Activated T-helper 17 cell treated with anti-CD3 and anti-CD28 coated beads, Interleukin-2, amount 50 U/mL, for 72 hours (primary cell): ENCODE measurements at places on chromosomes 1 and 21. TPM values are rescaled to one million over a fixed set of nuclear protein-coding genes. Genes with fewer than 3 reads are reported as not detected.

The GBP7 gene
- total RNA-seq: not detected

The RHD gene
- 0.11 TPM for total RNA-seq

The STUM gene
- total RNA-seq: not detected

The LCE1F gene
- total RNA-seq: not detected

The DNM3 gene
- total RNA-seq: 5.8 TPM

The TMPRSS3 gene
- 163 TPM for total RNA-seq

The ESRRG gene
- total RNA-seq: not detected

The ZNF695 gene
- total RNA-seq: 0.58 TPM

DNA sequence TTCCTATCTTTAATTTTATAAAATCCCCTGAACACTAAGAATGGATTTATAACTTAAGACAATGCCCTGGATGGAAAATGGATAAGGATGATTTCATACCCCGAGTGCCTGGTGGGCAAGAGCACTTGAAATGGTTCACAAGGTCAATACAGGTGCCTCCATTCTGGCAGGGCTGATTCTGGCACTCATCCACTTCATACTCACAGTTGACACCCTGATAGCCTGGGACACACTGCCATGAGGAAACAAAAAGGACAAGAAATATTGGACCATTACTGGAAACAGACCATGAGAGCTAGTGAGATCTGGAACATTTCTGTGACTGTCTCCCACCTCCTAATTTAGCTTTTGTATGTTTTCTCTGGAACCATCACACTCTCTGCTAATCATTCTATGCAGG is 39.1 kb upstream of the ADAM30 start:
- no peak overlapping the region for H3K4me3 ChIP-seq
- H3K4me1 ChIP-seq: no peaks in the 10 kb centered on the region
- H3K36me3 ChIP-seq: peaks cover 87% of the 10 kb centered on the region
- no peak overlapping the region for H3K27ac ChIP-seq

GRCh38 chr1:41665962-41666917 is 181.8 kb upstream of the EDN2 start:
- peaks cover 36% of the 10 kb centered on the region for H3K4me1 ChIP-seq
- no peaks in the 10 kb centered on the region for H3K27me3 ChIP-seq
- H3K27ac ChIP-seq: peak overlapping the region; percentile 85
- H3K36me3 ChIP-seq: peaks cover 5% of the 10 kb centered on the region
- peak overlapping the region; percentile 74 for H3K4me3 ChIP-seq
- ATAC-seq: no peak

DNA sequence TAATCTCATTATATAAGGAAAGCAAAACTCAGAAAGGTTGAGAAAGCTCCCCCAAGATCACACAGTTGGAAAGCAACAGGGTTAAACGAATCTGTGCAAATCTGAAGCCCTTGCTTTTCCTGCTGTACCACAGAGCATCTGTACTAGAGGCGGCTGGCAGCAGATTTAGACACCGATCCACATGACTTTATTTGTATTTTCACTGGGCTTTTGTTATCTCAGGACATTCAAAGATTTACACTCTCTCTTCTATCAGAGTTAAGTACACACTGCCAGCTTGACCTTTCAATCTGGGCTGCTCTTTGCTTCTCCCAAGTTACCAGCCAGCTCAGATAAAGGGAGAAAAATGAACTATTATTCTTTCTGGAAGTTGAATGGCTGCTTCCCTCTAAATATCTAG is 146.6 kb downstream of the FAM78B start:
- H3K27ac ChIP-seq: no peak overlapping the region
- H3K4me1 ChIP-seq: no peaks in the 10 kb centered on the region
- peaks cover 31% of the 10 kb centered on the region for H3K27me3 ChIP-seq
- H3K36me3 ChIP-seq: no peaks in the 10 kb centered on the region
- no peak overlapping the region for H3K4me3 ChIP-seq

DNA sequence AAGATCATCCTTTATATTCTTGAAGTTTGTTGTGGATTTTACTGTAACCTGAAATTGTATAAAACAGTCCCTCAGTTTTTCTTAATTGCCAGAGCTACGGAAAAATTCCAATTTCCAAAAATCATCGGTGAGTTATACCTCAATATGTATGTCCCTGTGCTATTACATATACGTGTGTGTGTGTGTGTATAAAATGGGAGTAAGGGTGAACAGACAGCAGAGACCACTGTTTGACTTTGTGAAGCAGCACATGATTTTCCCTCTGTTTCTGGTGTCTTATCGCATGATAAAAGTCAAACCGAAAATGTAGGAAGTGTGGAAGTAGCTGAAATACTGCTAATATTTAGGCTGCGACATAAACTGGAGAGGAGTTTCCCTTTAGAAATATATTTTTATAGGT is 1.2 kb downstream of the OR2T1 start:
- no peaks in the 10 kb centered on the region for H3K4me1 ChIP-seq
- ATAC-seq: no peak
- H3K27me3 ChIP-seq: no peaks in the 10 kb centered on the region
- H3K27ac ChIP-seq: no peak overlapping the region
- H3K4me3 ChIP-seq: no peak overlapping the region

- ATAC-seq: no peak
- H3K4me3 ChIP-seq: no peak overlapping the region
- no peaks in the 10 kb centered on the region for H3K4me1 ChIP-seq
- peaks cover 3% of the 10 kb centered on the region for H3K27me3 ChIP-seq
- H3K27ac ChIP-seq: no peak overlapping the region
- H3K36me3 ChIP-seq: no peaks in the 10 kb centered on the region
Measured at GRCh38 chr1:226496453-226497015, 52.0 kb upstream of the STUM start.

DNA sequence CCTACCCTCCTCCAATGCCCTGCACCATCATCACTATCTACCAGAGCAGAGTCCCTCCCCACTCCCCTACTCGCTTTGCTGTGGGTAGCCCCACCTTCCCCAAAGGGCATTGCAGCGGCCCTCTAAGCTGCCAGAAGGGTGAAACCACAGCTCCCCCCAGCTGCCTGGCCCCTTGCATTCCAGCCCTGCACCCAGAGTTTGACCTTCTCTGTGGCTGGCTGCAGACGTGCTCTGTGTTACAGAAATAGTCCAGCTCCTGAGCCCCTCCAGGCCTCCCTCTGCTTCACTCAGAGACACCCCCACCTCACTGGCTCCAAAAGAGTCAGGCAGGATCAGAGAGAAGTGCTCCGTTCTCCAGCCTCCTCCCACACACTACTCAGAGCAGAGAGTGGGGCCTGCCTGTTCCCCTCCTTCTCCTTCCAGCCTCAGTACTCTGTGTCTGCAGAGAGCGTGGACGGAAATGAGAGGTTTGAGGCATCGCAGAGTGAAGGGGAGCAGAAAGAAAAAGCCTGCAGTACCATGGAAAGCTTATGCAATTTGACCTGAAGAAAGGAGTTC is 63.2 kb downstream of the PLEKHA6 start:
- H3K27me3 ChIP-seq: peaks cover 27% of the 10 kb centered on the region
- no peak overlapping the region for H3K4me3 ChIP-seq
- no peak for ATAC-seq
- no peaks in the 10 kb centered on the region for H3K36me3 ChIP-seq
- no peak overlapping the region for H3K27ac ChIP-seq

DNA sequence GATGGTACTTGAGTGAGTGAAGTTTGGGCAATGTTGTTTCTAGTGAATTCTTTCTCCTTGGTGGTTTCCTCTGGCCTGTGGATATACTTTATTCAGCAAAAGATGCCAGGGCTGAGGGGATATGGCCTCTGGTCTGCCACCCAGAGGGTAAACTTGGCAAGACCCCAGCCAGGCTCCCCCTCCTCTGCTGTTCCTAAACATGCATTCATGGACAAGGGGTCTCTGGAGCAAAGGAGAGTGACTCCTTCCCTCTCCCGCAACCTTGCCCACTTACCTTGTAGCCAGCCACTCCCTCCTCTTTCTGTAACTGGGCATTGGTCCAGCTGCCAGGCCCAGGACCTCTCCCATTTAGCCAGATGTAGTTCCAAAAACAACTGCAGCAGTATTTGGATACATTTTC is 43.8 kb downstream of the RUNX3 start:
- no peak overlapping the region for H3K4me3 ChIP-seq
- ATAC-seq: no peak
- no peaks in the 10 kb centered on the region for H3K4me1 ChIP-seq
- H3K27me3 ChIP-seq: no peaks in the 10 kb centered on the region

- no peaks in the 10 kb centered on the region for H3K27me3 ChIP-seq
- H3K36me3 ChIP-seq: peaks cover 27% of the 10 kb centered on the region
- H3K4me1 ChIP-seq: peaks cover 13% of the 10 kb centered on the region
- no peak for ATAC-seq
- H3K4me3 ChIP-seq: no peak overlapping the region
Measured at GRCh38 chr21:43911015-43911934, 46.3 kb downstream of the AGPAT3 start.

- H3K4me3 ChIP-seq: no peak overlapping the region
- no peak for ATAC-seq
- H3K27ac ChIP-seq: no peak overlapping the region
- H3K27me3 ChIP-seq: peaks cover 6% of the 10 kb centered on the region
- H3K36me3 ChIP-seq: no peaks in the 10 kb centered on the region
Measured at GRCh38 chr1:206841609-206842323, 23.7 kb upstream of the IL20 start.

- H3K36me3 ChIP-seq: no peaks in the 10 kb centered on the region
- ATAC-seq: peak; percentile 31
- no peak overlapping the region for H3K4me3 ChIP-seq
- H3K4me1 ChIP-seq: no peaks in the 10 kb centered on the region
Measured at GRCh38 chr1:107430540-107431228, 289.8 kb downstream of the NTNG1 start.

DNA sequence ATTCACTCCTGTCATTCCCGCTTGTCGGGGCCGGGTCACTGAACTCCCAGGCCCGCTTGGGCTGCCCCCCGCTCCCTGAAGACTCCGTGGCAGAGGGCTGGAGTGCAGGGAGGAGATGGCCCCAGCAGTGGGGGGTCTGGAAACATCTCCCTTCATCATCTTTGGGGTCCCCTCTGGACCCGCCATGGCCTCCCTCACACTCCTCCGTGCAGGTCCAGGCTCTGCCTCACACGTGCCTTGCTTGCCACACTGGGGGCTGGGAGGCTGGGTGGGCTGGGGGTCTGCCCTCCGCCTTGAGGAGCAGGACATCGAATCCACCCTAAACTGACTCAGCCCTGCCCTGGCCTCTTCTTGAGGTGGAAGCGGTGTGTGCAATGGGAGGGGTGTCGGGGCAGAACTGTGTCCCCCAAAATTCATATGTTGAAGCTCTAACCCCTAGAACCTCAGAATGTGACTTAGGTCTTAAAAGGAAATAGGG is 35.2 kb downstream of the POFUT2 start:
- no peak overlapping the region for H3K4me3 ChIP-seq
- no peak for ATAC-seq
- no peak overlapping the region for H3K27ac ChIP-seq
- peaks cover 14% of the 10 kb centered on the region for H3K4me1 ChIP-seq
- H3K36me3 ChIP-seq: no peaks in the 10 kb centered on the region

- no peaks in the 10 kb centered on the region for H3K36me3 ChIP-seq
- ATAC-seq: no peak
- H3K27me3 ChIP-seq: peaks cover 35% of the 10 kb centered on the region
- H3K4me3 ChIP-seq: no peak overlapping the region
Measured at GRCh38 chr1:159646687-159647086, 59.1 kb downstream of the APCS start.

GRCh38 chr1:38060498-38060897 is 13.9 kb upstream of the POU3F1 start:
- H3K36me3 ChIP-seq: no peaks in the 10 kb centered on the region
- H3K27me3 ChIP-seq: peaks cover 3% of the 10 kb centered on the region
- H3K27ac ChIP-seq: no peak overlapping the region
- no peak overlapping the region for H3K4me3 ChIP-seq
- no peak for ATAC-seq
- H3K4me1 ChIP-seq: peaks cover 6% of the 10 kb centered on the region

DNA sequence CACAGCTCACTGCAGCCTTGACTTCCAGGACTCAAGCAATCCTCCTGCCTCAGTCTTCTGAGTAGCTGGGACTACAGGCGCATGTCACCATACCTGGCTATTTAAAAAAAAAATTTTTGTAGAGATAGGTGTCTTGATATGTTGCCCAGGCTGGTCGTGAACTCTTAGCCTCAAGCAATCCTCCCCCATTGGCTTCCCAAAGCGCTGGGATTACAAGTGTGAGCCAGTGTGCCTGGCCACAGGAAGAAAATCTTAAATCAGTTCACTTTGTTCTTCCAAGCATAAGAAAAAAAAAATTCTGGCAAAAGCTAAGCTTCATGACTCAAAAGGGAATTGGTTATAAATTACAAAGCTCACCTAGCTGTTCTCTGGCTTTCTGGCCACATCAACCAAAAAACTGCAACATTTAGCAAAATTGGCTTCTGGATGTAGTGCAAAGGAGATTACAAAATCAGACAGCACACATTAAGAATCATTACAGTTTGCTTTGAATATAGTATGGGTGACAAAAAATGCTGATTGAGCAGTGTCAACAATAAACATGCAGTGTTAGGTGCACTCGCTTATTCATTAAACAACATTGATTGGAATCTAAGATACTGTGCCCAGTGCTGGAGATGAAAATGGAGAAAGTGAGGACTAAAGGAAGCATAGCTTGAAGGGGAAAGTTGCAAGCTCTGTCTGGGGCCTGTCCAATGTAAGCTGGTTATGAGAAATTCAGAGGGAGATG is 76.7 kb downstream of the KCTD3 start:
- H3K36me3 ChIP-seq: no peaks in the 10 kb centered on the region
- no peak for ATAC-seq
- no peaks in the 10 kb centered on the region for H3K4me1 ChIP-seq
- H3K4me3 ChIP-seq: no peak overlapping the region

GRCh38 chr1:172809750-172810149 is 150.8 kb downstream of the FASLG start:
- H3K27ac ChIP-seq: no peak overlapping the region
- no peaks in the 10 kb centered on the region for H3K27me3 ChIP-seq
- no peak overlapping the region for H3K4me3 ChIP-seq
- no peaks in the 10 kb centered on the region for H3K36me3 ChIP-seq
- H3K4me1 ChIP-seq: no peaks in the 10 kb centered on the region

GRCh38 chr1:43853161-43853921 is 80.3 kb upstream of the ARTN start:
- no peaks in the 10 kb centered on the region for H3K27me3 ChIP-seq
- H3K36me3 ChIP-seq: peaks cover 7% of the 10 kb centered on the region
- peak; percentile 38 for ATAC-seq
- H3K27ac ChIP-seq: no peak overlapping the region
- H3K4me1 ChIP-seq: peaks cover 8% of the 10 kb centered on the region

DNA sequence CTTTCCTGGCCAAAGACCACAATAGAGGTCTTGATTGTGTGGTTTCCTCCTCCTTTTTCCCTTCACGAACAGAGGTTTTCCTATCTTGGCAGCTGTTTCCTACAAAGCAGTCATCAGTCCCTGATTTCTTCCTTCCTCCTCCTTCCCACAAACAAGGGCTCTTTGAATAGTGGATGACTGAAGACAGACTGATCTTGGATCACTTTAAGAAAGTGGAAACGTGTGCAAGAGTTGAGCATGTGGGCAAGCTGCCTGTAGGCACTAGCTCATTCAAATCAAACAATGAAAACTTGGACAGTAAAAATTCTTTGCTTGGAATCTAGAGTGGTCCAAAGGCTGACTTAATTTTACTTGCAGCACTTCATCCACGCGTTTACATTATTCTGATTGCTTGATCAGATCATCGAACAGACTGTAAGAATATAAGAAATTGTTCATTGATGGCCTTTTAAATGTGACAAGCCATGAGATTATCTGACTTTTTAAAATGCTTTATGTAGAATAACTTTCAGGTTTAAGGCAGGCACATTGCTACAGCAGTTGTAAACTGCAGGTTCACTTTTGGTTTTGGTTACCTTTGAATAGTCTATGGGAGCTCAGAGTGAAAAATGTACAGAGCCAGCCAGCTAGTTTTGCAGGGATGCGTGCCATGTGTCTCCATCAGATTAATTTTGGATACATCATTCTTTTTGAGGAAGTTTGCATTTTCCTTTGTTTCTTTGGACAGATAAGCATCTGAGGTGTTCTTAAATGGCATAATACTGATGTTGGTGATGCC is 34.4 kb downstream of the ADGRL2 start:
- H3K4me3 ChIP-seq: no peak overlapping the region
- H3K36me3 ChIP-seq: no peaks in the 10 kb centered on the region
- no peak for ATAC-seq
- no peaks in the 10 kb centered on the region for H3K4me1 ChIP-seq
- no peak overlapping the region for H3K27ac ChIP-seq
